ENCODE measurements at places on chromosomes 7 and 10. TPM values are rescaled to one million over a fixed set of nuclear protein-coding genes. Genes with fewer than 3 reads are reported as not detected.
A peak's percentile ranks its signal among the peaks of the same experiment; 100 is the strongest.

- DNase-seq: no peak
Measured at GRCh38 chr7:141676618-141677017, 25.3 kb downstream of the DENND11 start.

The GLCCI1 gene
- total RNA-seq: 26.1 TPM

DNA sequence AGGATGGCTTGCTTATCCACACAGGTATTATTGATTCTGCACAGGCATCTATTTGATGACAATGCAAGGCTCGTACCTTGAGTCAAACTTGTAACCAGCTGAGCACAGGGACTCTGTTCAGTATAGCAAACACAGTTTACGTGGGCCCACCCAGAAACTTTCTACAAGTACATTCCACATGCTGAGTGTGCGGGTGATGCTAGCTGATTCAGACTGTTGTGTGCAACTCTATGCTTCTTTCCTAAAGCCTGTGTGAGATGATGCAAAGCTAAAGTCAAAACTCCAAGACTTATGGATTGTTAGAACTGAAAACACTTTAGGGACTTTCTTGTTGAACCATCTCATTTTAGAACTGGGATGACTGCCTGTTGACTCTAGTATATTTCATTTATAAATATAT is 21.5 kb upstream of the CALD1 start:
- no peak for DNase-seq

The CPA2 gene
- total RNA-seq: not detected

DNA sequence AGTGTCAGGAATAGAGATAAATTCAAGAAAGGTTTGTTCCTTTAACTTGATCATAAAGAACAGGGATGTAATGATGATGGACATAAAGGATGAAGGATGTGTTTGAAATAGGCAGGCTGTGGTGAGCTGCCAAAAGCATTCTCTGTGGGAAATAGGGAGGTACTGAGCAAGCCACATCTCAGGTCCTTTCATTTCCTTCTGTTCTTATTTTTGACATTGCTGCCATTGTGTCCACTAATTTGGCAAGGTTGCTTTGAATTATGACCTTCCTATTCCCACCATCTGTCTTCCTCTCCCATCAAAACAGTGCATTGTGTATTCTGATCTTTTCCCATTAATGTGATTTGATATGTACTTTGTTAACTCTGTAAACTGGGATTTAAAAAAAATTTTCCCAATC is 9.4 kb downstream of the SCRN1 start:
- no peak for DNase-seq

The GIMAP7 gene
- 50.7 TPM for total RNA-seq

- DNase-seq: no peak
Measured at GRCh38 chr10:121736315-121737130, 138.3 kb upstream of the FGFR2 start.

GRCh38 chr10:70355051-70356021 is 27.1 kb downstream of the LRRC20 start:
- peak; percentile 59 for DNase-seq

The SCD gene
- 79.5 TPM for total RNA-seq

Data from activated T-cell treated with anti-CD3 and anti-CD28 coated beads, Interleukin-2, amount 50 U/mL, for 72 hours (primary cell).